Pancreas (tissue), 10 donors: ENCODE measurements at places on chromosomes 13 and 19. TPM values are rescaled to one million over a fixed set of nuclear protein-coding genes. Genes with fewer than 3 reads are reported as not detected.
A peak's percentile ranks its signal among the peaks of the same experiment; 100 is the strongest.

The IPO5 gene
- total RNA-seq: 101 TPM

The ZNF628 gene
- total RNA-seq: 3.7 TPM

The CGB7 gene
- total RNA-seq: not detected

The CATSPERD gene
- total RNA-seq: not detected

The ZNF790 gene
- total RNA-seq: 3.4 TPM

GRCh38 chr13:109401307-109401706 lies 385.1 kb downstream of the IRS2 start:
- DNase-seq: no peak
- no peak overlapping the region for H3K4me3 ChIP-seq
- no peaks in the 10 kb centered on the region for H3K27me3 ChIP-seq
- no peaks in the 10 kb centered on the region for H3K4me1 ChIP-seq
- H3K36me3 ChIP-seq: no peaks in the 10 kb centered on the region

- H3K27me3 ChIP-seq: no peaks in the 10 kb centered on the region
- H3K4me1 ChIP-seq: peaks cover 12% of the 10 kb centered on the region
- no peak for DNase-seq
- H3K27ac ChIP-seq: no peak overlapping the region
- H3K36me3 ChIP-seq: no peaks in the 10 kb centered on the region
These were observed 86.3 kb downstream of the PCCA start for GRCh38 chr13:100175078-100175802.

DNA sequence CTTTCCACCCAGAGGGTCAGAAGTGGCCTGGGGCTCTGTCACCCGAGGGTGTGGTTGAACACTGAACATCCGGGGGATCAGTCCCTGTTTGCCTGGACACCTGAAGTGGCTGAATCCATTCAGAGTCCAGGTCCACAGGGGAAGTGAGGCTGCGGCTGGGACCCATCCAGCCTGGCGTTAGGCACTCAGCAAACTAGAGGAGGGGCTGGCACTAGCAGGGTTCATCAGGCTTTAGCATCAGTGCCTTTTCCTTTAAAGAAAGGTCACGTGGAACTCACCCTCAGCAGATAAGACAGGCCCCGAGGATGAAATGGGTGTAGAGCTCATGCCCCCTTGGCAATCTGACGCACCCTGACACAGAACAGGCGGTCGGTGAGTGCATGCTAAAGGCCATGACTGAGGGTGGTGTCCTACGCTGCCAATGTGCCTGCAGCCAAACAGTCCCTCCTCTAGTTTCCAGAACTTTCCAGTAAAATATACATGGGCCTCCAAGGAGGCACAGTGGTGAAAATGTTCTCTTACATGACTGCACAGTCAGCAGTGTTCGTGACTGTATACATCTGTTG lies 72.4 kb upstream of the ARHGEF7 start:
- no peak overlapping the region for H3K27ac ChIP-seq
- no peak for DNase-seq

DNA sequence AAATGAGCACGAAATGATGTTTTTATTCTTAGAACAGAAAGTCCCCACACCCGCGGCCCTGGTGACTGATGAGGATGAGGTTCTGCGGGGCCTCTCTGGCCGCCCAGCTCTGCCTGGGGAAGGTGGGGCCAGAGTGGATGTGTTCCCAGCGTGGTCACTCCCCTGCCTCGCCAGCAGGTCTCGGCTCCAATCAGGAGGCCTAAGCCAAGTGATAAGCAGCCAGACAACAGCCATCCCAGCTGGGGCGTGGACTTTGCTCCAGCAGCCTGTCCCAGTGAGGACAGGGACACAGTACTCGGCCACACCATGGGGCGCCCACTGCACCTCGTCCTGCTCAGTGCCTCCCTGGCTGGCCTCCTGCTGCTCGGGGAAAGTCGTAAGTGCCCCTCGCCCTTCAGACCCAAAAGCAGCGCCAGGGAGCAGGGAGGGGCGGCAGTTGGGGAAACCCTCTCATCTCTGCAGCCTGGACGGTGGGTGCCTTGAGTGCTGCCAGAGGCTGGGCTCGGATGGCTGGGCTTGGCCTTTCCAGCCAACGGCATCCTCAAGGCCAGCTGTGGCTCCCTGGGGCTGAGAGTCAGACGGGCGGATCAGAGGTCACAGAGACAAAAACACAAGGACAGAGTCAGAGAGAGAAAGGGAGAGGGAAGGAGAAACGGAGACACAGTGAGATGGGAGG lies at the start of gene F10:
Gene F10, plus strand, starts transcription at position 250 of the 676 bp plus-strand sequence. Its CDS starts 57 bp downstream, at position 307.
- no peak within 1 kb of the TSS for H3K27ac ChIP-seq
- peak; percentile 62 for DNase-seq

DNA sequence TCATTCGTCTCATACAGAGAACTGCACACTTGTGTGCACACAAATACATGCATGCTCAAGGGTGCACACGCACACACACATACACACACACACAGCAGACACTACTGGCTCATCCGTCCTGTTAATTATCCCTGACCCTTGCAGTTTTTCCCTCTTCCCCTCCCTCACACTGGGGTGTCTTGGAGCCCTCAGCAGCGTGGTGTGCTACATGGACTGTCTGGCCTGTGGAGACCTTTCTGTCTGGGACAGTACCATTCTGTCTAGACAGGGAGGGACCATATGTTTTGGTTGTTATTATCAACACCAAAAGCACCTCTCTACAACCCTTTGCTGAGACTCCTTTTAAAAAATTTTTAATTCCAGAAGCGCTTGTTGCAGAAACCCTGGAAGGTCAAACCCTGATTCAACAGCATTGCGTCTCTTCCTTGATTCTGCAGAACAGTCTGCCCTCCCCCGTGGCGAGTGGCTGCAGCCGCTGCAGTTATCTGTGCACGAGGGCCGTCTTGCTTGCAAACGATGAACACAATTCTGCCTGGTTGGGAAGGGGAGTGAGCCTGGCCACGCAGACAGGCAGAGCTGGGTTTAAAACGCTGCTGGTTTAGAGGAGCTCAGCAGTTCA lies 374.0 kb downstream of the IRS2 start:
- no peak for DNase-seq
- no peaks in the 10 kb centered on the region for H3K27me3 ChIP-seq
- H3K36me3 ChIP-seq: no peaks in the 10 kb centered on the region
- H3K27ac ChIP-seq: no peak overlapping the region
- H3K4me3 ChIP-seq: no peak overlapping the region

DNA sequence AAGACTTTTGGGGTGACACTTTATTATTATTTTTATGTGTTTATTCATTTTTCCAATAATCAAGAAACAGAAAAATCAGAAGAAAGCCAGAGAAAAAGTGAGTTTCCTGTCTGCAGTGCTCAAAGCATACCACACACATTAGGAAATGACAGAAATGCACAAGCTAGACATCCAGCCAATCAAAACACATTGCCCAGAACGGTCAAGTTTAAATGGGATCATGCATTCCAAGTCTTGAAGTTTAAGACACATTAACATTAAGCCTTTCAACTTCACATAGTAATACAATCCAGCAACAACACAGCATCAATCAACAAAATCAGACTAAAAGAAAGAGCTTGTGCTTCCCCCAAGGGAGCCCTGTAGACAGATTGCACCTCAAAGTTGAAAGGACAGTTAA lies 28.7 kb upstream of the MEDAG start:
- H3K36me3 ChIP-seq: no peaks in the 10 kb centered on the region
- H3K4me1 ChIP-seq: no peaks in the 10 kb centered on the region
- no peak overlapping the region for H3K27ac ChIP-seq
- no peaks in the 10 kb centered on the region for H3K27me3 ChIP-seq
- DNase-seq: no peak

GRCh38 chr19:35362261-35363000 lies 4.2 kb downstream of the FFAR3 start:
- H3K27ac ChIP-seq: no peak overlapping the region
- H3K36me3 ChIP-seq: no peaks in the 10 kb centered on the region
- no peaks in the 10 kb centered on the region for H3K27me3 ChIP-seq
- H3K4me3 ChIP-seq: no peak overlapping the region

GRCh38 chr19:43699506-43700394 lies 16.1 kb upstream of the IRGC start:
- H3K4me1 ChIP-seq: no peaks in the 10 kb centered on the region
- peak; percentile 50 for DNase-seq
- H3K27ac ChIP-seq: peak overlapping the region; percentile 71
- no peaks in the 10 kb centered on the region for H3K27me3 ChIP-seq

- no peaks in the 10 kb centered on the region for H3K4me1 ChIP-seq
- no peaks in the 10 kb centered on the region for H3K36me3 ChIP-seq
- H3K4me3 ChIP-seq: no peak overlapping the region
- no peak overlapping the region for H3K27ac ChIP-seq
- no peaks in the 10 kb centered on the region for H3K27me3 ChIP-seq
- DNase-seq: no peak
These were observed 52.9 kb downstream of the SLC7A9 start for GRCh38 chr19:32816555-32817099.

DNA sequence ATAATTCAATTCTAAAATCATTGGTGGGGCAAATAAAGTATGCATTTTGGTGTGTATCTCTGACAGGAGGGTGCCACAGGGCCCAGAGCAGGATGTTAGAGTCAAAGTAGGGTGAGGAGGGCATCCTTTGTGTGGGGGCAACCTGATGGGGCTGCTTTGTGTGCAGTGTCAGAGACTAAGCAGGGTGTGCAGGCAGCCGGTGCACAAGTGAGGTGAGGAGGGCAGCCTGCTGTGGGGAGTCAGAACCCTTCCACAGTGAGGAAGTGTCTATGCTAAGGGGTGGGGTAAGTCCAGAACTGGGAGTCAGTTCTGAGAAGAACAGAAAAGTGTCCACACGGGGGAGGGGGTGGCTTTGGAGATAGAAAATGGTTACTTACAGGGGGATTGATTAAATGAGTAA lies 40.7 kb downstream of the RB1 start:
- no peak overlapping the region for H3K27ac ChIP-seq
- H3K27me3 ChIP-seq: no peaks in the 10 kb centered on the region
- no peak overlapping the region for H3K4me3 ChIP-seq
- no peaks in the 10 kb centered on the region for H3K4me1 ChIP-seq

DNA sequence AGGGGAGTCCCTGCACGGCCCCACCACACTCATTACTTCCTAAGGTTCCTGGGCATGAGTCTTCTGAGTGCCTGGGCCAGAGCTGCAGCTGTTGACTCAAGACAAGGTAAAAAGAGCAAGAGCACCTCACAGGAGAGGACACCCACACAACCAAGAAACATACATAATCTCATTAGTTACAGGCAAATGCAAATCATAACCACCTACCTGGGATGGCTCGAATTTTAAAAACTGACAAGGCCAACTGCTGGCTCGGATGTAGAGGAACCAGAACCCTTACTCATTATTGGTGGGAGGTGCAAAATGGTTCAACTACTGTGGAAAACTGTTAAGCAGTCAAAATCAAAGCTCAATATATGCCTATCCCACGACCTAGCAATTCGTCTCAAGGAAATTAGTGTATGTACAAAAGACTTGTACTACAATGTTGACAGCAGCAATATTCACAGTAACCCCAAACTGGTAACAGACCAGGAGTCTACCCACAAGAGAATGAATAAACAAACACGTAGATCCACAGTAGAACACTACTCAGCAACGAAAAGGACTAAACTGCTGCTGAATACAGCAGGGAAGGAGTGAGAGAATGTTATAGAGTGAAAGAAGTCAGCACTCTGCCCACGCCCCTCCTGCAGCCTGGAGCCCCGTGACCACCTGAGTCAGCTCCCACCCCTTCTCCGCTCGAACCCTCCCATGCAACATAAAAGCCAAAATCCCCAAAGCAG lies 15.8 kb downstream of the AKT2 start:
- H3K27me3 ChIP-seq: no peaks in the 10 kb centered on the region
- DNase-seq: no peak
- H3K4me1 ChIP-seq: no peaks in the 10 kb centered on the region
- H3K36me3 ChIP-seq: no peaks in the 10 kb centered on the region
- no peak overlapping the region for H3K27ac ChIP-seq
- no peak overlapping the region for H3K4me3 ChIP-seq

GRCh38 chr13:35808846-35809245 lies 322.3 kb downstream of the DCLK1 start:
- no peak overlapping the region for H3K4me3 ChIP-seq
- DNase-seq: no peak
- no peaks in the 10 kb centered on the region for H3K27me3 ChIP-seq
- H3K36me3 ChIP-seq: no peaks in the 10 kb centered on the region
- H3K4me1 ChIP-seq: no peaks in the 10 kb centered on the region
- no peak overlapping the region for H3K27ac ChIP-seq

- H3K27me3 ChIP-seq: no peaks in the 10 kb centered on the region
- no peak overlapping the region for H3K27ac ChIP-seq
- no peaks in the 10 kb centered on the region for H3K36me3 ChIP-seq
- DNase-seq: no peak
- H3K4me1 ChIP-seq: no peaks in the 10 kb centered on the region
These were observed 233.7 kb downstream of the GPC5 start for GRCh38 chr13:91632086-91632485.

DNA sequence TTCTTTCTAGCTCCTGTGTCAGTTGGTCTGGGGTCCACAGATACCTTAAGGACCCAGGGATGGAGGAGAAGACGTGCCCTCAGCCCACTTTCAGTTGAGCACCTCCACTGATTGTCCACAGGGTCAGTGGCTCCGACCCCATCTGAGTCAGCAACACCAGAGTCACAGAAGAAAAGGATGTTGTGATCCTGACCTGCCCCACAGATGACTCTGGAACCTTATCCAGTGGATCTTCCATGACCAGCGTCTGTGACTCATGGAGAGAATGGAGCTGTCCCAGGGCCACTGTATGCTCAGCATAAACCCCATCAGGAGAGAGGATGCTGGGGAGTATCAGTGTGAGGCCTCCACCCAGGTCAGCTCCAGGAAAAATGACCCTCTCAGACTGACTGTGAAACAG lies 22.0 kb downstream of the CEACAM4 start:
- no peaks in the 10 kb centered on the region for H3K36me3 ChIP-seq
- H3K27ac ChIP-seq: no peak overlapping the region
- no peaks in the 10 kb centered on the region for H3K27me3 ChIP-seq

- H3K27ac ChIP-seq: no peak overlapping the region
- H3K4me3 ChIP-seq: no peak overlapping the region
- H3K36me3 ChIP-seq: peaks cover 16% of the 10 kb centered on the region
- H3K27me3 ChIP-seq: no peaks in the 10 kb centered on the region
These were observed 18.1 kb downstream of the SGTA start for GRCh38 chr19:2764945-2765344.

DNA sequence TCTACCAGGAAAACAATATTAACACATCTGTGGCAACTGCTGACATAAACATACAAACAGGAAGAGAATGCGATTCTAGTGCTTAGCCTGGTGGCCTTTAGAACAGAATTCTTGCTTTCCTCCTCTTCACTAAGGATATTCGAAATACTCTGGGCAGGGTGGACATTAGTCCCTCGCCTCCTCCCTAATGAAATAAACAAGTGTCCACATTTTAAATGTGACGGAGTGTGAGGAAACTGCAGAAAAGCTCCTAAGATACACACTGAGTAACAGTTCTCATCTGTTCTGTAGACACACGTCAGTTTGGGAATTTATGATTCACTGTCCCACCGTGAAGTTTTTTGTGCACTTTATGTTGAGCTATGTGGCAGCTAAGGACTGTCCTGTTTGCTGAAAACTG lies 639 bp downstream of the STARD13 start:
- DNase-seq: no peak
- peaks cover 24% of the 10 kb centered on the region for H3K4me1 ChIP-seq
- no peaks in the 10 kb centered on the region for H3K27me3 ChIP-seq
- peak overlapping the region; percentile 89 for H3K27ac ChIP-seq
